SJCRH30 (cell line): ENCODE measurements at places on chromosomes 6 and 20.
A peak's percentile ranks its signal among the peaks of the same experiment; 100 is the strongest.

- H3K27me3 ChIP-seq, result no peaks in the 10 kb centered on the region
- DNase-seq, result peak; percentile 96
- peaks cover 12% of the 10 kb centered on the region; the same call in 1 of the 2 replicates for H3K36me3 ChIP-seq
- peak overlapping the region; percentile 41 for H3K27ac ChIP-seq
- H3K4me3 ChIP-seq, result no peak overlapping the region
Measured at GRCh38 chr20:43721429-43722152, 5.2 kb downstream of the GTSF1L start.

DNA sequence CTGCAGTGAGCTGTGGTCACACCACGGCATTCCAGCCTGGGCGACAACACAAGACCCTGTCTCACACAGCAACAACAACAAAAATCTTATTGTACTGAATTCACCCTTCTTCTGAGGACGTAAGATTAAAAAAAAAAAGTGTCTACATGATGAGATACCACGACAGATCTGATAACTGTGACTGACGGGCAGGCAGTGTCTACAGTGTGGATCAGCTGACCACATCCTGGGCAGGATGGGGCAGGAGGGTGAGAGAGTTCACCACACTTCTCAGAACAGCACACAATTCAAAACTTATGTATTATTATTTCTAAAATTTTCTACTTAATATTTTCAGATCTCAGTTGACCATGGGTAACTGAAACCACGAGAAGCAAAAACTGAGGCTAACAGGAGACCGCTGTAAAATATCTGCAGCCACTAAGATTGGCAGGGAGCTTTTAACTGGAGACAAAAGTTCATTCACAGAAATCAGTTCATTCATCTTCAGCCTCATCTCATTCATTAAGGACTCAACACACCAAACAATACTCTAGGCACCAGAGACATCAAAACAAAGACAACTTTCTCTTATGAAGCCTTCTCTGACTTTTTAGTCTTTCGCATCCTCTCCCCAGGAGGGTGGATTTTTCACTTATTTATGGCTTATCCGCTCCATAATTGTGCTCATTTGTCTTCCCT, 15.7 kb upstream of the NHSL1 start:
- H3K36me3 ChIP-seq, result no peaks in the 10 kb centered on the region
- H3K4me1 ChIP-seq, result no peaks in the 10 kb centered on the region
- no peaks in the 10 kb centered on the region for H3K27me3 ChIP-seq
- H3K4me3 ChIP-seq, result no peak overlapping the region
- H3K27ac ChIP-seq, result no peak overlapping the region

- no peak for DNase-seq
- H3K27ac ChIP-seq, result no peak overlapping the region
- no peaks in the 10 kb centered on the region for H3K27me3 ChIP-seq
Measured at GRCh38 chr20:24676978-24677370, 207.5 kb downstream of the SYNDIG1 start.

- no peaks in the 10 kb centered on the region for H3K36me3 ChIP-seq
- no peaks in the 10 kb centered on the region for H3K27me3 ChIP-seq
- H3K4me3 ChIP-seq, result no peak overlapping the region
- DNase-seq, result no peak
- H3K27ac ChIP-seq, result no peak overlapping the region
Measured at GRCh38 chr6:139994998-139995397, 620.5 kb upstream of the CITED2 start.

DNA sequence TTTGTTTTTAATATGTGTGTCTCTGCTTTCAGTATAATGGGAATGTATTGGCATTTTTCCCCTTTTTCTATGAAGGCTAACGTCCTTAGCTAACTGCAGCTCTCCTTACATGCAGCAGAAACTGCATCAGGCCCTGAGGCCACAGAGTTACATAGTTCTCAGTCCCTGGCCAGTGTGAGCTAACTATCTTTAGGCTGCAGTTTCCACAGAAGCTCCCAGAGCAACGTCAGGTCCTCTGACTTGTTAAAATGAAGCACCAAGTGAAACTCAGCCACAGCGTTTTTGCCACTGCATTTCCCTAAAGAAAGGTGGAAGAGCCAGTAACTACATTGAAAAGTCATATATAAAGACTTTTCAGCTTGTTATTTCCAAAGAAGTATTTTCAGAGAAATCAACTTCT, 244.7 kb downstream of the CBLN4 start:
- H3K4me3 ChIP-seq, result no peak overlapping the region
- no peak for DNase-seq
- H3K36me3 ChIP-seq, result no peaks in the 10 kb centered on the region
- H3K27me3 ChIP-seq, result 0 out of 2 replicates have a peak, but pooled peaks cover 3% of the 10 kb centered on the region
- H3K27ac ChIP-seq, result no peak overlapping the region

- H3K36me3 ChIP-seq, result no peaks in the 10 kb centered on the region
- no peaks in the 10 kb centered on the region for H3K27me3 ChIP-seq
- no peaks in the 10 kb centered on the region for H3K4me1 ChIP-seq
- H3K4me3 ChIP-seq, result no peak overlapping the region
- no peak for DNase-seq
Measured at GRCh38 chr6:106614166-106614565, 15.1 kb downstream of the RTN4IP1 start.

- DNase-seq, result peak; percentile 63
- H3K4me3 ChIP-seq, result peak overlapping the region; percentile 36
Measured at GRCh38 chr6:2634139-2634964, 116.4 kb downstream of the MYLK4 start.

DNA sequence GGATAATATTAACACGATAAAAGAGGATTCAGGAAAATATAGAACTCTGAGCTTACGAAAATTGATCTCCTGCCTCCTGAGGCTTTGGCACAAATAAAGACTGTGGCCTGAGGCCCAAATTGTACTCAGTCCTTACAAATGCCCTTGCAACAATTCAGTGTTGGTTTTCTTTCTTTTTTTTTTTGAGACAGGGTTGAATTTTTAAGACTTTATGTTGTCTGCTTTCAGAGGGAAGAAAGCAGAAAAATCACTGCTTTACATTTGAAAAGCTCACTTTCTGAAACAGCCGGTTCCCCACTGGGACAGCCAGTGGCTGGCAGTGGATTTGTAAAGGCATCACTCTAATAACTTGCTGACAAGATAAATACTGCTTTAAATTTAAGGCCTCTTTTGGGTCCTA, 290.5 kb downstream of the SLC35F1 start:
- H3K27me3 ChIP-seq, result no peaks in the 10 kb centered on the region
- no peaks in the 10 kb centered on the region for H3K36me3 ChIP-seq
- no peaks in the 10 kb centered on the region for H3K4me1 ChIP-seq
- DNase-seq, result no peak

DNA sequence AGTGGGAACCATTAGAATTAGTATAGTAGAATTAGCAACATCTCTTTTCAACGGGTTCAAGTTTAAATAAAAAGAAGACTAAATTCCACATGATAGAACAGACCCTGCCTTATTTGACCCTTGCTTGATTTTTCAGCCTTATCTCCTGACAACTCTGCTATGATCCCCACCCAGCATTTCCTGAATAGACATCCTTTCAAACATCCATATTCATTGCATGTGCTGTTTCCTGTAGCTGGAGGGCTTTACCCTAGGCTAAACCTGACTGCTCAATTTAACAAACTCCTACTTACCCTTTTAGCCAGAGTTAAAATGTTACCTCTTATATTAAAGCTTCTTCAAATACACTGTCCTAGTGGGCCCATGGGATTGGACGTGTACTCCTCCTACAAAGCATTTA, 594.8 kb upstream of the ARID1B start:
- H3K27me3 ChIP-seq, result no peaks in the 10 kb centered on the region
- H3K27ac ChIP-seq, result no peak overlapping the region
- no peaks in the 10 kb centered on the region for H3K36me3 ChIP-seq
- H3K4me3 ChIP-seq, result no peak overlapping the region
- no peaks in the 10 kb centered on the region for H3K4me1 ChIP-seq

- no peaks in the 10 kb centered on the region for H3K27me3 ChIP-seq
- H3K4me3 ChIP-seq, result peak overlapping the region; percentile 33
- H3K27ac ChIP-seq, result no peak overlapping the region; the same call in 1 of the 2 replicates
- H3K36me3 ChIP-seq, result no peaks in the 10 kb centered on the region
Measured at GRCh38 chr6:141483598-141484061, 649.1 kb upstream of the GJE1 start.

DNA sequence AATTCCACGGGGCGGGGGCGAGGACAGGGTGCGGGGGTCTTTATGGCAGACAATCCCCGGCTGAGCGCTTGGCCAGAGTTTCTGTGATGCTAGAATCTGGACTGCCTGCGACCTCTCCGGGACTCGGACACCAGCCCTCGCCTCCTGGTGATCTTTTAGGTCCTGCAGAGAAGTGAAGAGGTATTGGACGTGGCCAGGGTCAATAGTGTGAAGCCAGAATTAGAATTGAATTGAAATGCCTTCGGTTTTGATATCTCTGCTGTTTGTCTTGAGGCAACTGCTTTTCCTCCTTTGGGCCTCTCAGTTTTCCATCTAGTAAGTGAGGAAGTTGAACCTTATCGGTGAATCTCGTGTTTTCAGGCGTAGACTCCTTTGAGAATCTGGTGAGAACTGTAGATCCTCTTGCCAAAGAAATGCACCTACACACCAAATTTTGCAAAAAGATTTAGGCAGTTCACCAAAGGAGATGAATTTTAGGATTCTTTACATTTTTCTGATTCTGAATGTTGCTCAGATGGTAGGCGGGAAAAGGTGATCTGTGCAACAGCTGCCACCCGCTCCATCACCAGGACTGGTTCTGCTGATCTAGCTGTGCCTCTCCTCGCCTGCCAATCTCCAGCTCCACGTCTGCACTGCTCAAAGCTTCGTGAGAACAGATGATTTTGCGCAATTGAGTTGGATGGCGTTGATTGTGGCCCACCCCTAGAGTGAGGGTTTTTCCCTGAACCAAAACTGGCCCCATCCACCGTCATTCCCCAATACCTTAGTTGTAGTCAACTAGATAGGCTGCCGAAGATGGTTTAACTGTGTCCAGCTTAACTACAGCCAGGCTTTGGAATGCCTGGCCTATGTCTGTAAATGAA, 837 bp upstream of the OSER1 start:
- peaks cover 12% of the 10 kb centered on the region; the same call in 1 of the 2 replicates for H3K4me1 ChIP-seq
- peak overlapping the region; percentile 89 for H3K4me3 ChIP-seq
- H3K27ac ChIP-seq, result peak overlapping the region; percentile 85
- peak; percentile 64 for DNase-seq
- H3K27me3 ChIP-seq, result no peaks in the 10 kb centered on the region

- no peaks in the 10 kb centered on the region for H3K4me1 ChIP-seq
- no peaks in the 10 kb centered on the region for H3K36me3 ChIP-seq
- 0 out of 2 replicates have a peak, but pooled peaks cover 4% of the 10 kb centered on the region for H3K27me3 ChIP-seq
- no peak overlapping the region for H3K27ac ChIP-seq
- no peak overlapping the region for H3K4me3 ChIP-seq
Measured at GRCh38 chr6:79756496-79756895, 125.4 kb downstream of the SH3BGRL2 start.

DNA sequence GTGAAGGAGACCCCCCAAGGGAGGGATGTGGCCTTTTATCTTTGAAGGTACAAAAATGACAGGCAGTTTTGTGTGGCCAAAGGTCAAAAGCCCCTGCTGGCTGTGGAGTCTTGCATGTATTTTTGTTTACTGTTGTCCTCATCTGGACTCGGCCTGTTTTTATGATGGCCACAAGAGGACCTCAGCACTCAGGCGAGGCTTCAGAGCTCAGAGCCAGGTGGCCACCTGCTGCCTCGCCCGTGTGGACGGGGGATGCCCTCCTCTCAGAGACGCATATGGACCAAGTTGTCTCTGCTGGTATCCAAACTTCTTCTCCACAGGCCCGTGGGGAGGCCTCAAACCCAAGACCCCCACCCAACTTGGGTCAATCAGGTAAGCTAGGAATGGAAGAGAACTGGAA, 118.2 kb downstream of the DACT2 start:
- H3K36me3 ChIP-seq, result no peaks in the 10 kb centered on the region
- no peaks in the 10 kb centered on the region for H3K4me1 ChIP-seq
- H3K27ac ChIP-seq, result no peak overlapping the region
- no peak overlapping the region for H3K4me3 ChIP-seq
- H3K27me3 ChIP-seq, result peaks cover 15% of the 10 kb centered on the region

DNA sequence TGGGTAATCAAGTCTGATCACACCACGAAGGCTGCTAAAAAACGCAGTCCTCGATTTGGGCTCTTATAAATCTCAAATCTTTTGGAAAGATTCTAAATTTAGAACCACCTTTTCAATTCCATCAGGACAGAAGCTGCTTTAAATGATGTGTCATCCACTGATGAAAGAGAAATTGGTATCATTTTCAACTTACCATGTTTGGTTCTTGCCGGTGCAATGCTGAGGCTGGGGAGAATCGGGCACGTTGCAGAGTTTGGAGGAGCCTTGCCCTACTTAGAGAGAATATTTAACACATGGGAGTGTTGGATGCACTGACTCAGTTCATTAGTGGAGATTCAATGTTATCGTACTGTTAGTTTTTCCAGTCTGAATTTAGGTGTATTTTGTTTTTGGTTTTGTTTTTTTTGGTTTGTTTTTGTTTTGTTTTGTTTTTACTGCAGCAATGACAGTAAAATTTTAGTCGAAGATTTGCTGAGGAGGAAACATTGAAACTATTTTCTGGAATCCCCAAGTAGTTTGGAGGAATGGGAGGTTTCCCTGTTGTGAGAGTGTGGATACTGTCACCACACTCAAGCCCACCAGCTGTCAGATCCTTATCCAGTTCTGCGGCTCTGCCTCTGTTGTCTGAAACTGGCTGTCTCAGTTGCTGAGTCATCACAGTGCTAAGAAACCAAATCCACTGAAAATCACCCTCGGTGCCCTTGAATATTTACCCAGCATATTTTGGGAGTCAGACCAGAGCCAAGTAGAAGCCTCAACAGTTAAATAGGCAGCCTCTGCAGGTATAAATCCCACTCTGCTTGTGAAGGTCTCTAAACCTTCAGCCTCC, 497.0 kb downstream of the BTBD3 start:
- no peaks in the 10 kb centered on the region for H3K27me3 ChIP-seq
- H3K36me3 ChIP-seq, result no peaks in the 10 kb centered on the region
- H3K4me3 ChIP-seq, result no peak overlapping the region
- no peak overlapping the region for H3K27ac ChIP-seq
- peaks cover 6% of the 10 kb centered on the region; the same call in 1 of the 2 replicates for H3K4me1 ChIP-seq
- peak; percentile 43 for DNase-seq

- peaks cover 10% of the 10 kb centered on the region for H3K36me3 ChIP-seq
- no peak for DNase-seq
- H3K27me3 ChIP-seq, result no peaks in the 10 kb centered on the region
- H3K4me3 ChIP-seq, result no peak overlapping the region
- no peak overlapping the region for H3K27ac ChIP-seq
Measured at GRCh38 chr6:154488248-154488593, 22.3 kb downstream of the CNKSR3 start.

DNA sequence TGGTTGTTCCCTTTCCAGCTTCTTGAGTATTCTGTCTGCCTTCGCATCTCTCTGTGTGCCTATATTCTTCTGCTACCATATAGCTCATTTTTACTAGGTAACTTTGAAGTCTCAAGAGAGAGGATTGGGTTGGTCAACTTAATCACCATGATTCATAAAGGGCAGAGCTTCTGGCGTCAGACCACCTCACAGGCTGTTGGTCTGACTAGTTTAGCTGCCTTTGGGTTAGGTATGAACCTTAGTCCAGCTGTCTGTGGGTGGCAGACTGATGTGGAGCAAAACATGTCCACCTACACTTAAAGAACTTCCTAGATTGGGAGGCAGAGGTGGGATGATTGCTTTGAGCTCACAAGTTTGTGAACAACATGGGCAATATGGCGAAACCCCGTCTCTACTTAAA, 192.2 kb upstream of the SGK1 start:
- DNase-seq, result no peak
- H3K4me3 ChIP-seq, result no peak overlapping the region
- no peaks in the 10 kb centered on the region for H3K36me3 ChIP-seq
- no peaks in the 10 kb centered on the region for H3K4me1 ChIP-seq
- H3K27ac ChIP-seq, result no peak overlapping the region
